ENCODE measurements at places on chromosomes 1 and 21.

- DNase-seq = no peak
Observed at GRCh38 chr21:45859041-45859761, 122.4 kb upstream of the COL6A1 start.

GRCh38 chr21:41219498-41220207, 51.7 kb downstream of the BACE2 start:
- DNase-seq = no peak

DNA sequence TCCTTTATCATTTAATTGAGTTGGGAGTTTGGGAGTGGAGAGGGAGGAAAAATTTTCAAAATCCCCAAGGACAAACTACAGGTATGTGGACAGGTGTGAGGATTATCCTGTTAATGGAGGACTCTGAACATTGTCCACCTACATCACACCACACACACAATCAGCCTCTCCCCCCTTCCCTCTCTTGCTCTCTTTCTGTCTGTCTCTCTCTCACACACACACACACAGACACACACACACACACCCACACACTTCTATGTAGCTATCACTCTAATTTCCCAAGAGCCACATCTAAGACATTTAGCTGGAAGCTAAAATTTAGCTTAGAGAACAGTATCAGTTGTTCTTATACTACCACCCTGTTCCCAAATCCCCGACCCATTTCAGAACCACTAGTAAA, 1.5 kb downstream of the S100A8 start:
- no peak for DNase-seq

DNA sequence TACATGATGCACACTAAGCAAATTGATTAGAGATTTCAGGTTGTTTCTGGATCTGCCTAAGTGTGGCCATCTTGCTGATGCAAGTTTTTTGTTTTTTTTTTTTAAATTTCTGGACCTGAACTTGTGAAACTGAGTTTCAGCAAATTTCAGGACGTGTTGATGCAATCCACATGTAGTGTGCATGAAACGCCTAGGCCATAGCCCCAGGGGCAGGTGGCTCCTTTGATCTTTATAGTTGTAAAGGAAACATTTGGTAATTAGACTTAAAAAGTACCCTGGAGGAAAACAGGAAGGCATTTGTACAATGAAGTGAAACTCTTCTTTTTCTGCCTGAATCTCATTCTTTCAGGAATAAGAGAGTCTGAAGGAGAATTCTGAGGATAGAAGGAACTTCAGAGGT, 162.2 kb upstream of the LHX8 start:
- DNase-seq = no peak

DNA sequence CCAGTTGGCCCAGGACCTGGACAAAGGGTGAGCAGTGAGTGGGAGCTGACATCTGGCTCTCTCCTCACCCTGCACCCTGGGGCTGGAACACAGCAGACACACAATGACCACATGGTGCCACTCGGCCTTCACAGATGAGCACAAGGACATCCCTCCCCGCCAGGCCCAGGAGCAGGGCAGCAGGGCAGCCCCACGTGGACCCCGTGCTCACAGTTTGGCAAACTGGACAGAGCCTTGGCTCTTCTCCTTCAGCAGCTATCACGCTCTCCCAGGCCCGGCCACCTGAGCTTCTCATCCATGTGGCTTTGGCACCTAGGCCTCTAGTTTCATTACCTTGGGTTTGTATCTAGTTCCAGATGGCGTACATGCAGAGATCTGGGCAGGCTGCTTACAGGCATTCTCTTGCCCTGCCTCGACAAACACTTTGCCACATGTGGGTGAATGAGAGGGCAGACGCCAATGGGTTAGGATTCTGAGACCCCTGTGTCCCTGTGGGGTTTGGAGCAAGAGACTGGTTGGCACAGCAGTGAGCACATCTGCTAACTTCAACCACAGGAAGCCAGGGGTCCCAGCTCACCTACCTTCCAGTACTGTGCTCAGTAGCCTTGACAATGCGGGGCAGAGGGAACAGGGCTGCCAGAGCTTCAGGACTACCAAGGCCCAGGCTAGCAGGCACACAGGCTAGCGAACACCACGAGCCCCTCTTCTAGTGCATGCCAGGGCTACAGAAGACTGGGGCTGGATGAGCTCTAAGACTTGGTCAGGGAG, 3.4 kb upstream of the PTPRF start:
- DNase-seq = no peak

- no peak for DNase-seq
Observed at GRCh38 chr1:28132171-28133167, 44.0 kb downstream of the PTAFR start.

DNA sequence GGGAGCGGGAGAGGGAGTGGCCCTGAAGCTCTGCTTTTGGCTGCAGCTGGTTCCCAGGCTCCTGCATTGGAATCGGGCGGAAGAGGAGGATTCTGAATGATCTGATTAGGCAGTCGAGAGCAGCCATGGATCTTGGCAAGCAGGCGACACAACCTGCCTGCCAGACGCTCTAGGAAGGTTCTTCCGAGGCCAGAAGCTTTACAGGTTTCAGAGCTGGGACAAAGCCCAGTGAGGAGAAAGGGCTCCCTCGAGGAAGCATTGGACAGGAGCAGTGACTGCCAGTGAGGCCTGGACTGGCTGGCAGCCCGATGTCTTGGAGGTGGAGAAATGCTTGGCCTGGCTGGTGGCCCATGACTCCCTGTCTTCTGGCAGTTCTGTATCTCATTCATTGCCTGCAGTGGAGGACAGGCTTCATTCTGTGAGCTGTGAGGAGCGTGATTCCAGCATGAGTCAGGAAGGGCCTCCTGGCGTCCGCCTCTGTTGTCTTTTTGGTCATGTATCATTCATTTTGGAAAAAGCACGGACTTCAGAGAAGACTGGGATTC, 132.7 kb upstream of the IPO9 start:
- DNase-seq = peak; percentile 96

- no peak for DNase-seq
Observed at GRCh38 chr1:13908128-13908527, 208.1 kb downstream of the PRDM2 start.
